MCF 10A (cell line): ENCODE measurements at places on chromosomes 1 and 21.

GRCh38 chr1:93615582-93616150 is 66.0 kb downstream of the BCAR3 start:
- H3K4me3 ChIP-seq: no peak overlapping the region
- peak overlapping the region; percentile 97 for H3K27ac ChIP-seq
- peak; percentile 60 for DNase-seq
- H3K27me3 ChIP-seq: no peaks in the 10 kb centered on the region

DNA sequence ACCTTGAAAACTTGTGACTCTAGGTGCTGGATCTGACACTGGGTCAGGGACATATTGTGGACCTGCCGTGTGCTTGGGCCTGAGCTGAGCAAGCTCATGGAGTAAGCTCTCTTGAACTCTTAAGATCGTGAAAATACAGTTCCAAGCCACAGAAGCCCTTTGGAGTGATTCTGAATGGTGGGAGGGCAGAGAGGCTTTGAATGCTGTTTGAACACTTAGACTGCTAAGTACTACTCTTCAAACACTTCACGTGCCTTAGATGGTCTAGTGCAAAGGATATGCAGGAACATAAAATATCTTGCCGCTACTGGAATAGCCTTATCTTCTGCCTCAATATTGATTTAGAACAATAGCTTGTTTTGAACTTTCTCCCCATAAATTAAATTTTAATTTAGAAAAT is 21.6 kb downstream of the ROR1 start:
- no peaks in the 10 kb centered on the region for H3K27me3 ChIP-seq
- H3K27ac ChIP-seq: no peak overlapping the region
- peaks cover 12% of the 10 kb centered on the region for H3K4me1 ChIP-seq
- no peaks in the 10 kb centered on the region for H3K36me3 ChIP-seq
- DNase-seq: no peak

- peaks cover 51% of the 10 kb centered on the region for H3K4me1 ChIP-seq
- H3K27me3 ChIP-seq: no peaks in the 10 kb centered on the region
- DNase-seq: peak; percentile 97
- H3K4me3 ChIP-seq: no peak overlapping the region
- H3K36me3 ChIP-seq: peaks cover 37% of the 10 kb centered on the region
- H3K27ac ChIP-seq: peak overlapping the region; percentile 90
These were observed 147.6 kb upstream of the CAMK1G start for GRCh38 chr1:209435654-209436566.

- H3K36me3 ChIP-seq: peaks cover 22% of the 10 kb centered on the region
- no peaks in the 10 kb centered on the region for H3K27me3 ChIP-seq
- no peak for DNase-seq
- H3K27ac ChIP-seq: no peak overlapping the region
- no peaks in the 10 kb centered on the region for H3K4me1 ChIP-seq
These were observed 27.0 kb upstream of the MEF2D start for GRCh38 chr1:156527584-156527983.

DNA sequence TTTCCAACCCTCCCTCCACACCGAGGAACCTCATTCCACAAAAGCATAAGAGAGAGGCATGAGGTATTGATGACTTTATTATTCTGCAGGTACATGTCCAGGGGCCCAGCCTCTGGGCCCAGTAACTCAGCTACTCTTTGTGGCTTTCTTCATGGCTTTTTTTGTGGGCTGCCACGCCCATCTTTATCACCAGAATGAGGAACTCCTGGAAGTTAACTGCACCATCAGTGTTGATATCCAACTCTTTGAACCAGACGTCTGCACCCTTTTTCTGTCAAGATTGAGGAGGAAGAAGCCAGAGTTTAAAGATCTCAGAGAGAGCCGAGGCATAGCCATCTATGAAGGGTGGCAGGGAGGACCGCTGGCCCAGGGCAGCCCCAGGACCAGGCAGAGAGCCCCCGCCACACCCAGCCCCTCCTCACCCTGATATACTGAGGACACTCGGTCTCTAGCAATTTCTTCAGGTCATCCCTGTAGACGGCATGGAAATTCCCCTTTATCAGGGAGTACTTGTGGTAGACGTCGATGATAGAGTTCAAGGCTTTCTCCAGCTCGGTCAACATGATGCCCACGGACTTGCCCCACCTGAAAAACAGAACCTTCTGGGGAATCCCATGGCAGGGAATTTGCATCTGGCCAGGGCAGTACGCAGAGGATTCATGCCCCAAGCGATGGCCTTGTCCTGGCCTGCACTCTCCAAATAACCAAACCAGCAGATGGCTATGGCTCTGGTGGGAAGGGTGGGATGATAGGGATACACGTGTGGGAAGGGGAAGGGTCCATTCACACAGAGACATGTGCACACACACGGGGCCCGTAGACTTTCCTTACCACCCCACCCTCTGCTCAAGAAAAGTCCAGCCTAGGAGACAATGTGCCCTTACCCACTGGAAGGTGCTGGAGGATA is 647 bp downstream of the S100A8 start:
- peak overlapping the region; percentile 2 for H3K27ac ChIP-seq
- H3K4me3 ChIP-seq: peak overlapping the region; percentile 66
- no peaks in the 10 kb centered on the region for H3K36me3 ChIP-seq
- peaks cover 68% of the 10 kb centered on the region for H3K4me1 ChIP-seq
